ENCODE measurements at places on chromosomes 1 and 21. TPM values are rescaled to one million over a fixed set of nuclear protein-coding genes. Genes with fewer than 3 reads are reported as not detected.

DNA sequence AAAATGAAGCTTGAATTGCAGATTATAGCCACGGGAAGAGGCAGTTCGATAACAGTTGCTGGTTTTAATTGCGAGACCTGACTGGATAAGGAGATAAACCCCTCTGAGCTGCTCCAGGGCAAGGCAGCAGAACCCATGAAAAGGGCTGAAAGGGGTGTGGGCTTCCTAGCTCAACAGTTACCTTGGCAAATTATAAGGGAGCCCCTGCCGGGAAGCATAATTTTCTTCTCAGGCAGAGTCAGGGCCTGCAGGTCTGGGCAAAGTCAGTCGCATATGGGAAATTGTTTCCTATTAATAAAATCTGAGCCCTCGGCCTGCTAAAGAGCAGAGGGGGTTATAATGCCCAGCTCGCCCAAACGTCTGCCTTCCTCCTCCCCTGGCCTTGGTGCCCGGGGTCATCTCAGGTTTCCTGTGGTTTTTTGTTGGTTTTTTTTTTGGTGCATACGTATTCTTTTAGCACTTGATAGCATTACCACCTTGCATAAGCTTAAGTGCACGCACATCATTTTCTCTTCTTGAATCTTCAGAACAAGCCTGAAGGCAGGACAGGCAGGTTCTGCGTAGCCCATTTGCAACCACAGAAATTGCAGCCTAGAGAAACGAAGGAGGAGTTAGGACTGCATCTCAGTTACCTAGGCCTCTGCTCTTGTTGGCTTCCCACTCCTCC is 33.9 kb upstream of the SELENON start:
- no peak for DNase-seq

TMEM269 gene
- total RNA-seq: 0.09 TPM

DNA sequence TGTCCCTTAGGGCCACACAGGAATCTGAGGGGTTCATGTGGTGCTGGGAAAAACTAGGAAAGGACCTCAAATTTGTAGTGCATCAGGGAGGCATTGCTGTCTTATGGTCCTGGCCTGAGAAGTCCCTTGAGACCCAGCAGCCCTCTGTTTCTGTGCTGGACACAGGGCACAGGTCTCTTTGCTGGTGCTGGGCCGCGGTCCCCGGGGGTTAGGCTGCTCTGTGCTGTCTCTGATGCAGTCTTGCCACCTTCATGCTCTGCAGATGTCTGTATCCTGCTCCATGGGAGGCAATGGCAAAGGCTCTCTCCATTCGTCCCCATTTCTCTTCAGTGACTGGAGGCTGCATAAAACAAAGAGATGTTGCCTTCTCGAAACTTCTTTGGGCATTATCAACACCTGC is 13.0 kb downstream of the EDARADD start:
- DNase-seq: no peak

RHCE gene
- total RNA-seq: 3.1 TPM

Measured in lung (tissue), 17 donors.